ENCODE measurements at places on chromosomes 5 and 9.

GRCh38 chr5:29777373-29777772 is 1416.1 kb upstream of the CDH6 start:
- no peak for DNase-seq

DNA sequence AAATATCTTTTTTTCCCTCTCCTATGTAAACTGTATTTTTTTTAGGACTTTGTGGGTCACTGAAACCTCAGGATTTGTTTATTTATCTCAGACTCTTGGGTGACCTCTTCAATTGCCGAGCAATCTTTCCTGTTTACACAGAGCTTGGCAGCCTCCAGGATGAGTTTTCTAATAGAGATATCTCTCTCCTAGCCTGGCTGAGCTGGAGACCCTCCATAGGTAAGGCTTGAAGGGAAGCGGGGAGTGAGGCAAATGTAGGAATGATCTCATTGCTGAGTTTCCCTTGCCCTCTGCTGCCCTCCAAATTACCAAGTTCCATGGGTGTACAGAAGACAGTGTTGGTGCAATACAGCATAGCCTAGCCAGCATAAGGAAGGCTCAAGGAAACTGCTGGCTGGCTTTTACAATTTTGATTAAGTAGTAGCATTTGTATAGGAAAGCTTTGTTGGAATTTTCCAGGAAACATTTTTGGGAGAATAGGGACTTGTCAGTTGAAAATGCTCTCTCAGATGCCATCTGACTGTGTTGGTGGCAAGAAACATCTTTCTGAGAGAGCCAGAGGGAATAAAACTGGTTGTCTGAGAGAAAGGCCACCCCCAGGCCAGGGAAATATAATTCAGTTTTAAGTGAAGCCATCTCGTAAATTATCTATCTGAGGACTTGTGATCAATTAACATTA is 116.0 kb downstream of the NMUR2 start:
- DNase-seq: no peak

DNA sequence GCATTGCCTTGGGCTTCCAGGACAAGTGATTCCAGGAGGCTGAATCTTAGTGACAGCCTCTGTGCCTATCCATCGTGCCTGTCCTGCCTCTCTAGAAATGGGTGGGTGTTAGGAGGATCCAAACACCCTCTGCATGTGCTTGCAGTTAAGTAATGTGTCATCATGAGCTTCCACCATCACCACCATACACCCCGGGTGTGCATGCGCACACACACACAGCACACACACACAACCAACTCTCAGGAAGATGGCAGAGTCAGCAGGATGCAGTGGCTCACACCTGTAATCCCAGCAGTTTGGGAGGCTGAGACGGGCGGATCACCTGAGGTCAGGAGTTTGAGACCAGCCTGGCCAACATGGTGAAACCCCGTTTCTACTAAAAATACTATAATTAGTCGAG is 22.8 kb upstream of the CERCAM start:
- DNase-seq: no peak

DNA sequence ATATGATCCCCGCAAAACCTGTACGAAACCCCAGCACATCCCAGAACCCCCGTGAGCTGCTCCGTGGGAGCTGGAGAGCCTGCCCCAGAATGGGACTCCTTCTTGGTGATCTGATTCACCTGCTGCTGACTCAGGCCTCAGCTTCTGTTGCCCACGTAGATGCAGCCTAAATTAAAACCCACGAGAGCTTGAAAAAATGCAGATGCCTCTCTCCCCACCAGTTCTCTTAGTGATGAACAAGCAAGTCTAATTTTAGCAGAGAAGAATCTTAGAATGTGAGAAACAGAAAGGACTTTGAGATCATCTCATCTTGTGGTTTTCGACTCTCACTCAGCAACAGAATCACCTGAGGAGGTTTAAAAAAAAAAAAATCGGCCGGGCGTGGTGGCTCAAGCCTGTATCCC is 57.6 kb downstream of the TMOD1 start:
- DNase-seq: no peak

- peak; percentile 6 for DNase-seq
Measured at GRCh38 chr9:93646640-93647178, 70.3 kb downstream of the PHF2 start.

DNA sequence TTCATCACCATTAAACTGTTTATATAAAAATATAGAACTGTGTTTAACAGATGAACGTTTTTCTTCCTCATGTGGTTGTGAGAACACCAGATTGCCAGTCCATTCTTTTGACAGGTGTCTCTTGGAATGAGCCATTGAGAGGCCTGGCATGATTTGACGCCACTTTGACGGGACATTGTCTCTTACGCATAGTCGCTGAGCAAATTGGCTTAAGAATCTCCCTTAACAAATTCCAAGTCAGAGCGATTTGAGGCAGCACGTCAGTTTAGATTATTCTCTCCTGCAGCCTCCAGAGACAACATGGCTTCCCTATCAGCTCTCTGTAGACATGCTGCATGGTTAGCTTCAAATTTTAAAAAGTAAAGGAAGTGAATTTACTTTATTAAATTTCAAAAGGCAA is 510.7 kb upstream of the ACO1 start:
- no peak for DNase-seq

DNA sequence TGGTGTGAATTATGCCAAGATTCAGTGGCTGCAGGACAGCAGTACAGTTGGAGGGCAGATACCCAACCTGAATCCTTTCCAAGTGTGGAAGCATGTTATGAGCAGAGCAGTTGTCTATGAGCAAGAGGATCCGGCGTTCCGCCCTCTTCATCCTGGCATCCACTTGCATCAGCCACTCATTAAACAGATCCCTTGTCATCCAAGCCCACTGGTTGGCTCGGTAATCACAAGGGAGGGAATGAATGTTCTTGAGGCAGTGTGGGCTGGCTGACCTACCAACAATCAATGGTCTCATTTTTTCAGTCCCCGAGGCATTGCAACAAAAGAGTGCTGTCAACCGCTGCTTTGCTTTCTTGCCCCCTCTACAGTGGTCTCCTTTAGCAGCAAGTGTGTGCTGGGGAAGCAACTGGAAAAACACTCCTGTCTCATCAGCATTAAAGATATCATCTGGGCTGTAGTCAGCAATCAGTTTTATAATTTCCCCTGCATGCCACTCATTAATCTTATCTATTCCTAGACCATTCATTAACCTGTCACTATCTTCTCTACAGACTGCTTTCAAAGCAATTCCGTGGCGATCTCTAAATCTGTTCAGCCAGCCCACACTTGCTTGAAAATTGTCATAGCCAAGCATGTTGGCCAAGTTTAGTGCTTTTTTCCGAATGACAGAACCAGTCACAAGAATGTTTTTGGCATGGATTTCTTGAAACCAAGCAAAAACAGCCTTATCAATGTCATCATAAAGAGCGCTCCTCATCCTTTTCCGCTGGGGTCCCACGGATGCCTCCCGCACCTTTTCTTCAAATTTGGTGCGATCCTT is 4.9 kb downstream of the TIGD6 start:
- no peak for DNase-seq

- peak; percentile 75 for DNase-seq
Measured at GRCh38 chr9:91423785-91424402, at the start of gene NFIL3. Gene NFIL3 (minus strand): TSS chr9:91423832. CDS start chr9:91410734, 13,098 bp downstream.

- no peak for DNase-seq
Measured at GRCh38 chr5:145965804-145966203, 29.4 kb downstream of the SH3RF2 start.

DNA sequence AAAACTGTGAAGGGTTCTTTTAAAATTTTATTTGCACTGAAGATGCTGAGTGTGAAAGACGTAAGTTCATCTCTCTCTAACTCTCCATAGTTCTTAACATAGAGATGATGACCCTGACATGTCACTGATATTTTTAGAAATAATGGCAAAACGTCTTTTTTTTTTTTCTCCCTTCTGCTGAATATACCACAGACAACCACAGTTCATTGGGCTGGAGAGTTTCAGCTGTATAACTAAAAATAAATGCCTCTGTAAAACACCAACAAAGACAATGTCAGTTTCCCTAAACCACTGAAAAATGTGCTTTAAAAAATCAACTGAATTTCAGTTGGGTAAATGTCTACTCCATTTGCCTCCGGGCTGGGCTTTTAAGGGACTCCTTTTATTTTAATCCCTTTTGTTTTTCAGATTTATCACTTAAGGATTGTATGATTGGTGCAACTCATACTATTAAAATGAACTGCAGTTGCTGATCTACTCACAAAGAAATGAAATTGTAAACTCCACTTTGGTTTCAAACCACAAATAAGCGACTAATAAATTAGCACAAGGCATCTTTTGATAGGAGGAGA is 830.9 kb upstream of the WWC1 start:
- DNase-seq: no peak

- no peak for DNase-seq
Measured at GRCh38 chr9:17938035-17938655, 359.3 kb downstream of the SH3GL2 start.

- DNase-seq: no peak
Measured at GRCh38 chr5:35212122-35212982, 17.9 kb downstream of the PRLR start.

DNA sequence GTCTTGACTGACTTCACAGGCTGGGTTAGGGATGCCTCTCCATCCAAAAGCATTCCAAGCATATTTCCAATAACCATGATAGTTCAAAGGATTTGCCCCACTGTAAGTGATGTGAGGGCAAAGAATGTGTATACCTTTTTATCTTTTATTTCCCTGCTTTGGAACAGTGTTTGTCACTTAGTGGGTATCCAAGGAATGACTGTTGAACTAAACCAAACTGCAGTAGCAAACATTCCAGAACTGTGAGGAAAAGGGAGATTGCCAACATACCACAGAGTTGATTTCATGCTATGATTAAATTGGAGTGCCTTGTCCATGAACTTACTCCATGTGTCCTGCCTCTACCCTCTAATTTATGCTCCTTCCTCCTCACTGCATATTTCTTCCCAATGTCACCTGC is 400.0 kb downstream of the KIAA0825 start:
- no peak for DNase-seq

DNA sequence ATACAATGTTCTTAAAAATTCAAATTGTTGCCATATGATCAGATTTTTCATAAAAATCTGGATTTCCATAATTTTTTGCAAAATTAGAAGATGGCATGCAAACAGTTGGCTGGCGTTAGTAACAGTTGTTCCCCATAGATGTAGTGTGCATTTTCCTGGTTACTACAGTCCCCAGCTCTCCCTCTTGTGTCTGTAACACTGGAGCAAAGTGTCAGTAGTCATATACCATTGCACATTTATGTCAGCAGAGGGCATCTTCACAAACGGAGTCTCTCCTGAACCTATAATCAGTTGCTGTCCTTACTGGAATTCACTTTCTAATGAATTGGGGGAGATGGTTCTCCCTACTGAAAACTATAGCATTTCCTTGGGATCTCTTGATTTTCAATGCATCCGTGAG is 44.7 kb upstream of the DMAC1 start:
- DNase-seq: no peak

GRCh38 chr9:16728137-16728508 is 142.3 kb downstream of the BNC2 start:
- no peak for DNase-seq

- no peak for DNase-seq
Measured at GRCh38 chr9:19551124-19551929, 142.5 kb downstream of the ACER2 start.

DNA sequence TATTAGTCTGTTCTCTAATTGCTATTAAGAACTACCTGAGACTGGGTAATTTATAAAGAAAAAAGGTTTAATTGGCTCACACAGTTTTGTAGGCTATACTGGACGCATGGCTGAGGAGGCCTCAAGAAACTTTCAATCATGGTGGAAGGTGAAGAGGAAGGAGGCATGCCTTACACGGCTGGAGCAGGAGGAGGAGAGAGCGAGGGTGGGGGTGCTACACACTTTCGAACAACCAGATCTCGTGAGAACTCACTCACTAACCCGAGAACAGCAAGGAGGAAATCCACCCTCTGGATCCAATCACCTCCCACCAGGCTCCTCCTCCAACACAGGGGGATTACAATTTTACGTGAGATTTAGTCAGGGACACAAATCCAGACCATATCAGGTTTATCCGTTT is 90.0 kb downstream of the RMI1 start:
- no peak for DNase-seq

- no peak for DNase-seq
Measured at GRCh38 chr5:56482363-56482762, 249.2 kb upstream of the ANKRD55 start.

- no peak for DNase-seq
Measured at GRCh38 chr9:108125625-108126024, 636.1 kb upstream of the KLF4 start.

- DNase-seq: no peak
Measured at GRCh38 chr9:98900725-98901124, 43.0 kb upstream of the COL15A1 start.

DNA sequence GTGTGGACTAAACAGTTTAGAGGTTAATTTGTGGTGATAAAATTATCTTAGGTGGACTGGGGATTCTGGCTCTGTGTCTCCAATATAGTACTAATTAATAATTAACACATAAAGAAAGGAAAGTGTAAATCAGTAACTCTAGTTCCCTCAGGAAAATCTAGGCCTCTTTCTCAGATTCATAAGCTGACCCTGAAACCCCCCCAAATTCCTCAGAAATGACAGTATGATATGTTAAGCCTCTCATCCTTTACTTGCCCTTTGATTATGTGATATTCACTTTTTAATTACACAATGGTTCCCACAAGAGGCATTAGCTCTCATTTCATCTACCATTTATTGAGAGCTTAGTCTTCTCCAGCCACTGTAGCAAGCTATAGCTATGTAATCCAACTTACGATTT is 636.2 kb upstream of the SEMA6A start:
- no peak for DNase-seq

GRCh38 chr9:135826188-135826545 is 81.2 kb downstream of the CAMSAP1 start:
- no peak for DNase-seq

- no peak for DNase-seq
Measured at GRCh38 chr9:137198051-137198901, 2.3 kb downstream of the TPRN start.

DNA sequence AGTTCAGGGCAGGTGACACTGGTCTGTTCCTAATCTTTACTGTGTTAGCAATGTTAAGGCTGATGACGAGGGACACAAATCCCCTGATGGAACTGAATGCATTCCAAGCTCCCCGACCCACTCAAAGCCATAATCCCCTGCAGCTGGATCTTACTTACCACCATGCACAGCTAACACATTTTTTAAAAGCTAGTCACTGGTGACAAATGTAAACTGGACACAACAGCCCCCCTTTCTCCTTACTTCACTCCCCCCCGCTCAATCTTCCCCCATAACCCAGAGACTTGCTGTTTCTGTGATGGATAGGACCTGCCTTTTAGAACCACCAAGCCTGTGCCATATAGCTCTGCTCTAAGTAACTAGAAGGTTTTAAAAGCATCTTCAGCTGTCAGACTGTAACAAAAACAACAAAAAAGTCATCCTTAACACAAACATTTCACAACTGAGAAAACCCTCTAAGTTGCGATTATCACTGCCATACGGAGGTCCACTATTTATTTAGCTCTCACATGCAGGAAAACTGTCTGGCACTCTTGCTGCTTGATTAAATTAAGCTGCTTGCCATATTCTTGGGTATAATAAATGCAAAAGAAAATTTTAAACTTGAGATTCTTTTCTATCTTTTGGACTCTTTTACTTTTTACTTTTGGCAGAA is 44.4 kb downstream of the BNC2 start:
- no peak for DNase-seq

- DNase-seq: no peak
Measured at GRCh38 chr5:67699560-67699959, 503.0 kb upstream of the CD180 start.

All from activated T-cell treated with anti-CD3 and anti-CD28 coated beads, Interleukin-2, amount 50 U/mL, for 1 hour (primary cell).